NCI-H1436 (cell line): ENCODE measurements at places on chromosomes 7 and 10.
A peak's percentile ranks its signal among the peaks of the same experiment; 100 is the strongest.

- no peak for DNase-seq
Measured at GRCh38 chr7:95427914-95428516, 6.8 kb downstream of the PON2 start.

DNA sequence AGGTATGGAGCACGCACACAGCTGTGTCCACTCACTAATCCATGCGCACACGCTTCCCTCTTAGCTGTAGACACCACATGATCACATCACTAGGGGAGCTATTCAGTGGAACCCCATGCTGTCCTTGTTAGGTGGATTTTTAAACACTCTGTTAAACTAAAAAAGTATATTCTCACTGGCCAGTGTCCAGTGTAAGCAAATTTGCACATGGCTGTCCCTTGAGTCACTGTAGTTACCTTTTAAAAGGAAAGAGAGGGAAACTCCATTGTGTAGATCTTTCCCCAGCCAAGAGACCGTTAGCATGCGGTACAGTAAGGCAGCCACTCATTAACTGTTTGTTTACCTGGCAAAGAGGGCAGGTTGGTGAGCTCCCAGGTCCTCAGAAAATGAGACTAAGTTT is 81.6 kb upstream of the INSYN2A start:
- DNase-seq, result no peak

- DNase-seq, result no peak
Measured at GRCh38 chr10:69223028-69223342, 2.9 kb downstream of the HKDC1 start.

DNA sequence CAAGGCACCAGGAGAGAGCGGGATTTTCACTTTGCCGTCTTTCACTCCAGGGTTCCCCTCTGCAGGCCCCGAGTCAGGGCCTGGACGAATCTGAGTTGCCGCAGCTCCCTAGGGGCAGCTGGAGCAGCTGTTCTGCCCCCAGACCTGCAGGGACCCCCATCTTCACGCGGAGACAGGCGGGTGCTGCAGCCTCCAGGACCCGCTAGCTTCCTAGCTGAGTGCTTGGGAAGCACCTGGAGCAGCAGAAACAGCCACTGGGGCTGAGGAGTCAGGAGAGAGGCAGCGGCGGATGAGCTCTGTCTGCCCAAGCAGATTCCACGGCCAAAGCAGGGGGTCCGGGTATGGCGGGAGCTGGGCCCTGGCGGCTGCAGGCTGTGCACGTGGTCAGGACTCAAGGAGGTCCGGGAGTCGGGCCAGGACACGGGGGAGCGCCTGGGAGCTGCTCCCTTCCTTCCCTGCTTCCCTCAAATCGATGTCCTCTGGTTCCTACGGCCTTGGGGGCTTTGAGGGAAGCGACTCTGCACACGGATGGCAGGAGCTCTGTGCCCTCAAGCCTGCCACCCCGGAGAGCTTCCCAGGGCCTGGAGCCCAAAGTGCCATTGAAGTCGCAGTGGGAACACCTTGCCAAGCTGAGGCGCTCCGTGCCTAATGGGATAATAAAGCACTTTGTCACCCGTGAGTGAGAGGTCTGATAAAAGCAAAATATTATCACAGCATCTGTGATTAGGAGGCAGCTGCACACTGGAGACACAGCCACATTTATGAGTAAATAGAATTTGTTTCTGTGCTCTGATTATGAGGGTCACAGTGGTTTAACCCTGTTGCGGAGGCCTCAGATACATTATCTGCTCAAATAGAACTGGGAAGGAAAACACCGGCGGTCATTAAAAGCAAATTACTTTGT is 17.2 kb downstream of the MNX1 start:
- DNase-seq, result peak; percentile 49

DNA sequence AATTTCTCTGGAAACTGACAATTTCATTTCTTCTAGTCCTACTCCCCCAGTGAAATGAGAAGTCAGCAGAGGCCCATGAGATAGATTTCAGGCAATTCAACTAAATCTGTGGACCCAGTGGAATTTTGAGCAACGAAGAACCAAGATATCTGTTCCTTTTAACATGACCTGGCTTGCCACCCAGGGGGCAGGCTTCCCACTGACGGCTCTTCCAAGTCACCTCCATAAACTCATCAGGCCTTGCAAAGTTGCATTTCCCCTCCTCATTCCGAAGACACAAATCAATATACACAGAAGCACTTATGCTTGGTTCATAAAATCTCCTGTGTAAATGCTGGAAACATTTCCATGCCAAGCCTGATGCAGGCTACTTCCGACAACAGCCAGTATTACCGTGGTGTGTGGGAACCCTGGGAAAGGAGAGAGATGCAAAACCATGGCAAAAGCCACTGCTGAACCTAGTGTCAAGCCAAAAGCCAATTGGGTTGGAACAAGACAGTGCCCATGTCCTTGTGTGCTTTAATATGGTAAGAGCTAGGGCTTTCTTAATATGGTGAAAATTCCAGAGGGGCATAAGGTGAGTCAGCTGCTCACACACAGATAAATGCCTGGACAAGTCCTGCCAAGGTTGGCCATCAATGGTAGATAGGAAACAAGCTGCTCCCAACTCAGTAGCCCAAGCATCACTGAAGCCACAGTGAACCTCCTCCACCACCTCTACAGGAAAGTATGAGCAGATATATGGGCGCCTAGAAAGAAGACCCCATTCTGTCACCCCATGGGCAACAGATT is 1.6 kb downstream of the FRMD4A start:
- no peak for DNase-seq

GRCh38 chr7:141754939-141755338 is 9.0 kb upstream of the TAS2R3 start:
- no peak for DNase-seq

GRCh38 chr10:31071232-31072005 is 39.8 kb upstream of the ZNF438 start:
- no peak for DNase-seq

GRCh38 chr7:40077849-40078248 is 56.6 kb downstream of the MPLKIP start:
- no peak for DNase-seq

GRCh38 chr10:69558559-69558958 is 14.7 kb downstream of the NEUROG3 start:
- no peak for DNase-seq

GRCh38 chr10:76115471-76116155 is 684.2 kb downstream of the LRMDA start:
- no peak for DNase-seq

- DNase-seq, result no peak
Measured at GRCh38 chr10:92180399-92180798, 110.5 kb downstream of the CPEB3 start.

- no peak for DNase-seq
Measured at GRCh38 chr7:150754951-150755350, 17.7 kb downstream of the GIMAP5 start.

GRCh38 chr7:145643981-145644380 is 472.6 kb upstream of the CNTNAP2 start:
- DNase-seq, result no peak

DNA sequence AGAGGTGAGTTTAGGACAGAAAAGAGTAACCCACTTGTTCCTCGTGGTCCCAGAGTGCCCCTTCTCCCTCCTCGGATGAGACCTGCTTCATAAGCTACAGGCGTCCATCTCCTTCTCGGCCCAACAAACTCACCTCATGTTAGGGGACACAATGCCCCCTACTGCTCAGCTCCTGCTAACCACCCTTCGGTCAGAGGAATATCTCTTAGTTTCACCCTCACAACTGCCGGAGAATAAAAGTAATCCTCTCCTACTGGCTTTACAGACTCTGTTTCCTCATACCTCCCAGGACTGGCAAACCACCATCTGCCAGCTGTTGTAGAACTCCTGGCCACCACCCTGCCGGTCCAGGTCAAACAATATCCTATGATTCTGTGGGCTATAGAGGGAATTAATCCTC is 3.2 kb downstream of the AKR1B15 start:
- DNase-seq, result no peak

- no peak for DNase-seq
Measured at GRCh38 chr10:17585016-17585415, 32.2 kb downstream of the HACD1 start.

GRCh38 chr10:106825576-106826364 is 338.7 kb downstream of the SORCS1 start:
- no peak for DNase-seq

GRCh38 chr7:158782761-158783401 is 46.4 kb downstream of the ESYT2 start:
- no peak for DNase-seq

- DNase-seq, result no peak
Measured at GRCh38 chr10:46285300-46285699, 1.5 kb upstream of the ANTXRL start.

DNA sequence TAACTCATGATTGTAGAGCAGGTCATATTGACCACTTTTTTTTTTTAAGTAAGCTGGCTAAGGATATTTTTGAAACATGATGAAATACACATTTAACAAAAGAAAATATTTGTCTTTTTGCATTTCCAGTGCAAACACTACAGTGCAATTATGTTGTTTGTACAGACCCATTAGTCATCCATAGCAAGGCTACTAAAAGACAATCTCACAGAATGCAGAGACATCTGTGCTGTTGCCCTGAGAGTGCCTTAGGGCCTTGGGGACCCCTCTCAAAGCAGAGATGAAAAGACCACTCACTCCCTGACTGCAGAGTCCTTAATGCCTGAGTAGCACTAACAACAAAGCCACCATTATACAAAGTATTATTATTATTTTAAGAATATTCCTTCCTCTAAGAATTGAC is 104.5 kb downstream of the NRCAM start:
- DNase-seq, result peak; percentile 95

- no peak for DNase-seq
Measured at GRCh38 chr10:61503051-61503450, 49.9 kb upstream of the TMEM26 start.

DNA sequence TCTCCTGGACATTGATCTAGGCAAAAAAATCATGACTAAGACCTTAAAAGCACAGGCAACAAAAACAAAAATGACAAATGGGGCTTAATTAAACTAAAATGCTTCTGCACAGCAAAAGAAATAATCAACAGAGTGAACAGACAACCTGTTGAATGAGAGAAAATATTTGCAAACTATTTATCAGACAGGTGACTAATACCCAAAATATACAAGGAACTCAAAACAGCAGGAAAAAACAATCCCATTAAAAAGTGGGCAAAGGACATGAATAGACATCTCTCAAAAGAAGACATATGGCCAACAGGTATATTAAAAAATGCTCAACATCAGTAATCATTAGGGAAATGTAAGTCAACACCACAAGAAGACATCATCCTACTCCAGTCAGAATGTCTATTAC is 166.8 kb downstream of the MTERF1 start:
- no peak for DNase-seq

DNA sequence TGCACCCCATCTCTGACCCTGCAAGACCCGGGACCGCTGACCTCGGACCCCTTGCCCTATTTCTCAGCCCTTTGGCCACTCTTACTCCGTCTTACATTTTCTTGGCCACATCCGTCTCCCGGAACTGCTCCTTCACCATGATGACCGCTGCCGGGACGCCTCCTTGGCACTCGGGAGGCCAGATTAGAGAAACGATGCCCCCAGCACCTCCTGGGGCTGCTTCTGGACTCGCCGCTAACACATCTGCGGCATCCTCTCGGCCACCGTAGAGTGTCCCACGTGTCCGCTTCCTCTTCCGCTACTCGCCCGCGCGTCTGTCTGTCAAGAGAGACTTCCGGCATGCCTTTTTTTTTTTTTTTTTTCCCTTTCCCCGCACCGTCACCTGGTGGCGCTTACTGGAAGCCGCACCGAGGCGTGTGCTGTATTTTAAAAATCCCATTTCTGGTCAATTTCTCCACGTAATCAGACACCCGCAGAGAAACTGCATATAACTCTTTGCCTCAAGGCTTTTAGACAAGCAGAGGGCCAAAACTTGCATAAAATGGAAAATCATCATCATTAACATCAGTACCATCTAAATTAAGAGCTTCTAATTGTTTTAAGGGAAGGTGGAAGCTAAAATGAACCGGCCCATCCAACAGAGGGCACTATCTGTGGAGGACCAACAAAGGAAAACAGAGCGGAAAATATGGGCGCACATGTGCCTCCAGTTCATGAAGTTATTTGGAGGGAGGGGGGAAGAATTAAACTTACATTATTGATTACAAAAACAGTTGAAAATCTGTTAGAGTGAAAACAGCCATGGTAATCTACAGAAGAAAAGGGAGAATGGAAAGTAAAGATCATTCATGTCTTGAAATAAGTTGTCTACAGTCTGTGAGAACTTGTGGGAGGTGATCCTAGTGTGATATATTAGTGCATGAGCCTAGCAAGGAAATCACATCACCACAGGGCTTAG is at the start of gene POLR3A:
Gene POLR3A, minus strand, starts transcription at position 247 of the 958 bp plus-strand sequence. Its CDS starts 108 bp downstream, at position 139.
- peak; percentile 94 for DNase-seq

GRCh38 chr7:137297551-137298463 is 45.7 kb downstream of the PTN start:
- no peak for DNase-seq

DNA sequence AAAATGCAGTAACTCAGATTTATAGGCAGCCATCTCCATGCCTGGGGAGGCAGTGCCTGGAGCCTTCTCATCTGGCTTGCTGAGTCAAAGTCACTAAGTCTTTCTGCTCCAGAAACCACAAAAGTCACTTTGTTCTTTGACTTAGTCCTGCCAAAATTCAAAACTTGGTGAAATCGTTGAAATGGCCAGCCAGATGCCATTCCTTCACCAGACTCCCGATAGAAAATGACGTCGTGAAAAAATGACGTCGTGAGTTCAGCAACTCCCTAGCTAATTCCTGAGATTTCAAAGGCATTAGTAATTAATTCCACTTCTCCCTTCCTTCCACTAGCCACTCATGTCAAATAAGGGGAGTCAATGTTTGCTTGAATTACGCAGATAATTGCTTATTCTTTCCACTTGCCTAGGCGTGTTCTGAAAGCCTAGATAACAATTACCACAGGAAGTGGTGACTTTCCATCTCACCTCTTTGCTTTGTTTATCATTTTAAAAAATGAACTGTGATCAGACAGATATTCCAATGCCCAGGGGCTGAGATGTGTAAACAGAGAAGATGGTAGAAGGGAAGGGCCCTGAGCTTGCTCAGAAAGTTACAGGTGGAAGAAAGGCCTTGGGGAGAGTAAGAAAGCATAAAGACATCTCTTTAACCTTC is 48.5 kb upstream of the OSBPL3 start:
- DNase-seq, result peak; percentile 73

GRCh38 chr10:10361301-10361885 is 656.3 kb upstream of the CELF2 start:
- no peak for DNase-seq

DNA sequence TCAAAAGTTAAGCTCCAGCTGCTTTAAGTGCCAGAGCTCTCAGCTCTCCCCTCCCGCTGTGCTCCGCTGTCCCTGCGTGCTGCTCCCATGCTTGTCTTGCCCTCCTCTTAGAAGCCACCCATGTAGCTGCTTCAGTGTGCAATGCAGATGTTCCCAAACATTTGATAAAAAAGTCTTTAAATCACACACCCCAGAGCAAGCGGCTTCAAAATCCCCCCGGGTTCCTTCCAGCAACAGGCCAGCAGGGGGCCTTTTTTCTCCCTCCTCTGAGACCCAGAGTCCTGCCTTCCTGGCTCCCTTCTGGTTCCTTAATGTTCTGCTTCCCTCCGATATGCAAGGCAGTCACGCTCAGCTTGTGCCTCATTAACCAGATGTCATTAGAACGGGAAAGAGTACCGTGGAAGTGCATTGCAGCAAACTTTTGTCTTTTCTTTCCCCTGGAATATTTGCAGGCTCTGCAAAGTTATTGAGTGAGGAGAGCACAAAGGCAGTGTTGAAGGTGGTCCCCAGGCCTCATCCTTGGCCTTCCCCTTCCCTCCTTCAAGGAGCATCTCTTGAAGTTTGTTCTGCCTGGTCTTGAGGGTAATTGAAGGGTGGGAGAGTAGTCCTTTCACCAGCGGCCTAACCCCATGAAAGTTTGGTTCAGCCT is 25.5 kb downstream of the LDB3 start:
- DNase-seq, result no peak
